DMS79 (cell line): ENCODE measurements at places on chromosomes 2 and 18.

DNA sequence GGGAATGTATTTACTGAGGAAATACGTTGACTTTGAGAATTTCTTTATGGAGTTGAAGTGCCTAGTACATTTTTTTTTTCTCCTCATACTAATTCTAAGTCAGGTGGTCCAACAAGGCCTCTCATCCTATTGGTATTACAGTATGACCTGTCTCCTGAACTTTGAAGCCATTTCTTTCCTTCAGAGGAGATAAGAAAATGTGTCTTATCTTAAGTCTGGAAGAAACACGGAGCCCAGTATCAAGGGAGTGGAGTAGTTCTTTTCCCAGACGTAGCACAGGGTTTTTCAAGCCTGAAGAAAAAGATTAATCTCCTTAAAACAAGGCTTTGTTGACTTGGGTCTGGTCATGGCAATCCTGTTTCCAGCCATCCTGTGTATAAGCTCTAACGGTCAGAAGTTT is 11.6 kb upstream of the CPS1 start:
- no peak for DNase-seq

GRCh38 chr18:63099848-63100629 is 219.5 kb downstream of the BCL2 start:
- no peak for DNase-seq

DNA sequence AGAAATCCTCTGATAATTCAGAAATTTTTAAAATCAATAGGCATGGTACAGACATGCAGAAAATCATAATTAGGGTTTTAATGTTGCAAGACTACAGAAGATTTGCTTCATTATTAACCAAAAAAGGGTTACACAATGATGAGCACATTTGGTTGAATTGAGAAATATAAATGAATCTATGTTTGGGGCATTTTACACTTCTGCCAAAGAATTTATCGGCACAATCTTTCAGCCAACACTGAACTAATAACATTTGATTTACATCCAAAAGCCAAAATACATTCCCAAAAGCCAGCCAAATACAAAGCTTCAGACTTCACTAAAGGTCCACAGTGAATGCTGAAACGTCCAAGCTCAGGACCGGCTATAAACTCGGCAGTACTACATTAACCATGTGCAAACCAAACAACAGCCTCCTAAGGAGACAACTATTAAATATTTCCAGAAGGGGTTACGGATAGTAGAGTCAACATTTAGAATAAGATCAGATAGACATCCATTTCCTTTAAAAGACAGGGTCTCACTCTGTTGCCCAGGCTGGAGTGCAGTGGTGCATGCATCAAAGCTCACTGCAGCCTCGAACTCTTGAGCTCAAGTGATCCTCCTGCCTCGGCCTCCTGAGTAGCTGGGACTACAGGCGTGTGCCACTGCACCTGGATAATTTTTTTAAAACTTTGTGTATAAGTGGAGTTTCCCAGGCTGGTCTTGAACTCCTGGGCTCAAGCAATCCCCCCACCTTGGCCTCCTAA is 29.4 kb downstream of the SPRED2 start:
- DNase-seq, result no peak

- no peak for DNase-seq
Observed at GRCh38 chr2:162538967-162539366, 195.0 kb downstream of the GCA start.

- no peak for DNase-seq
Observed at GRCh38 chr2:41488888-41489287, 558.9 kb upstream of the PKDCC start.
